ENCODE measurements at places on chromosomes 6 and 20.

- no peak for DNase-seq
Observed at GRCh38 chr20:61769286-61769832, 296.3 kb downstream of the TAF4 start.

- DNase-seq, result no peak
Observed at GRCh38 chr20:18537651-18538050, 29.6 kb upstream of the SMIM26 start.

- no peak for DNase-seq
Observed at GRCh38 chr20:43331906-43332305, 125.8 kb upstream of the SRSF6 start.

GRCh38 chr6:164569509-164569908, 739.9 kb downstream of the C6orf118 start:
- no peak for DNase-seq

DNA sequence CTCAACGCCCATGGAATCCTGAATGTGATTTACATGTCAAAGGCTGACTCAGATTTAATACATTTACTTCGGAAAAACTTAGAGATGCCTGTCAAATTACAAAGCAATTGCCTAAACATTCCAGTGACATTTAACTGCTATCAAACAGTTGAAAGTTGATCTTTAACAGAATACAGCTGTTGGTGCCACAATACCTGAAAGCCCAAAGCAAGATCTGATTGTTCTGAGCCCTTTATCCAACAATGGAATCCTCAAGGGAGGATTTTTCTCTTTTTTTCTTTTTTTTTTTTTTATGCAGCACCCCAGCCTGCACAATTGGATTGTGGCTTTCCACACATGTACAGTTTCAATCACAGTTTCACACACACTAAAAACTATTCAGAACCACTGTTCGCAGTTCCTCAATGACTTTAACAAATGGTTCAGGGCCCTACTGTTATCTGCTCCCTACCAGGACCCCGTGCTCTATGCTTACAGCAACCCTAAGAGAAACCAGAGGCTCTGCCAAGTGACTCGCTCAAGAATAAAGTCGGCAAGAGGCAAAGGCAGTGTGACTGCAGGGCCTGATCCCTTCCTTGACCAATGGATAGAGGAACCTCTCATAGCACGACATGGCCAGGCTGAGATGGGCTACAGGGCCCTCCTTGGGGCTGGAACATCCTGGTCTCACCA, 33.3 kb downstream of the EPB41L2 start:
- DNase-seq, result peak; percentile 65

- no peak for DNase-seq
Observed at GRCh38 chr20:20079102-20079784, 26.9 kb downstream of the CFAP61 start.

DNA sequence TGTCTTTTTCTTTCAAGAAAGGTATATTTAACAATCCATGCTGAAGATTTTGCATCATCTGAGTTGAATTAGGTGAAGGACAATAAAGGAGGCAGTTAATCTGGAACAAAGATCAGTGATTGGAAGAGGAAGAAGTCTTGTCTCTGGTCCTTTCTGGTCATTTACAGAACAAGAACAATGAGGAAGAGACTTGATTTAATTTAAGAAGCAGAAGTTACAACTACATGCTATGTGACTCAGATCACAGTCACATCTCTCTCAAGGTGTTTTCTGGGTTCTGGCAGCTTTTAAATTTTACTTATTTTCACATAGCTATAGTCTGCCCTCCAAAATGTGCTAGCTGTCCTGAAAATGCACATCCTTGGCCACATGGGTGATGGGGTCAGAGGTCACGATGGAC, 53.5 kb upstream of the DEK start:
- DNase-seq, result no peak

- DNase-seq, result no peak
Observed at GRCh38 chr20:45269754-45270270, 15.4 kb upstream of the SLPI start.

DNA sequence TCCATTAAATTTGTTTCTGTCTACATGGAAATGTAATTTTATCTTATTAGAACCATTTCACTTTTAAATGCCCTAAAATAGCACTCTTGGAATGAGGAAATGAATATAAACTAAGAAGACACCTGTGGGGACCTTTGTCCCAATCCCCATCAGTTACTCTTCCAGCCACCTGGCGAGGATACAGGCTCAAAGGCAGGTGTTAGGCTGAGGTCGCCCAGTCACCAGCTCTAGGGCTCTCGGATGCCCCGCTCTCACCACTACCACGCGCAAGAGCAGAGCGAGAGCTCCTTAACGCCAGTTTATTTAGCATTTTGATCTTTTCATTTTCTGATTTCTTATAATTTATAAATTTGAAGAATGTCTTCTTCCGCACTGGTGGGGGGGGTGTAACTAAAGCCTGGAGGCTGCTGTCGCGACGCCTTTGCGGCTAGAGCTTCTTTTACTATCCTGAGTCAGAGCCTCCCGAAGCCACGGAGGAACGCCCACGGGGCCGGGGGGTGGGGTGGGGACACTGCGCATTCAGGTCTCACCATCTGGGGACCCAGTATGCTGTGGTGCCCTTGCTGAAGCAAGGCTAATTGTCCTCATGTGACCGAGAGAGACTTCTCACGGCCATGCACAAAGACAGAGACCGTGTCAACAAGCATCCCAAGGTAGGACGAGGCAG, 38.7 kb upstream of the AFDN start:
- no peak for DNase-seq

- no peak for DNase-seq
Observed at GRCh38 chr6:5506597-5506996, 245.3 kb downstream of the FARS2 start.

GRCh38 chr6:45681860-45682511, 304.3 kb upstream of the SUPT3H start:
- DNase-seq, result peak; percentile 48

DNA sequence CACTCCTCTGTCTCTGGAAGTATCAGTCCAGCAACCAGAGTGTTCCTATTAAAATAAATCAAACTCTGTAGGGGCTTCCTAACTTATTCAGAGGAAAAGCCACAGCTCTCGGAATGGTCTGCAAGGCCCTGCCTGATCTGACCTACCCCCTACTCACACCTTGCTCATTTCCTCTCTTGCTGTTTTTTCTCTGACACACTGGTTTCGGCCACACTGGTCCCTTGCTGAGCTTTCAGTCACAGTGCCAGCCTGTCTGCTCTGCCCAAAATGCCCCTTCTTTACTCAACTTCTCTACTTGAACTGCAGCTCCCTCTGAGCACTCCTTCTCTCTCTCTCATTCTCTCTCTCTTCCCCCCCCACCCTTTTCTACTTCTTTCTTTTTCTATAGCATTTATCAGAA, 430.2 kb downstream of the UTRN start:
- no peak for DNase-seq

DNA sequence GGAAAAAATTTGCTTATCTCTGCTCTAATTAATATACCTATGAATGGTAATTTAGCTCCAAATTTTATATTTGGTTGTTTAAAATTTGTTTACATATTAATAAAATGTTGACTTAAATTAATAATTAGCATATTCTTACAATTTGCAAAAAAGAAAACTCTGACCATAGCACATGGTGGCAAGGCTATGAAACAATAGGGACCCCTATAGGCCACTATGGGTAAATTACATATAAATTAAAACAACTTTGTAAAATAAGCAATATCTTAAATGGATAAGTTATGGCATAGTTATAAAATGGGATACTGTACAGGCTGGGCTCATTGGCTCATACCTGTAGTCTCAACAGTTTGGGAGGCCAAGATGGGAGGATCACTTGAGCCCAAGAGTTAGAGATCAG, 76.0 kb downstream of the MKKS start:
- DNase-seq, result no peak

- DNase-seq, result no peak
Observed at GRCh38 chr6:128074567-128074966, 173.7 kb upstream of the THEMIS start.

- no peak for DNase-seq
Observed at GRCh38 chr6:158684311-158684710, 34.5 kb downstream of the SYTL3 start.

DNA sequence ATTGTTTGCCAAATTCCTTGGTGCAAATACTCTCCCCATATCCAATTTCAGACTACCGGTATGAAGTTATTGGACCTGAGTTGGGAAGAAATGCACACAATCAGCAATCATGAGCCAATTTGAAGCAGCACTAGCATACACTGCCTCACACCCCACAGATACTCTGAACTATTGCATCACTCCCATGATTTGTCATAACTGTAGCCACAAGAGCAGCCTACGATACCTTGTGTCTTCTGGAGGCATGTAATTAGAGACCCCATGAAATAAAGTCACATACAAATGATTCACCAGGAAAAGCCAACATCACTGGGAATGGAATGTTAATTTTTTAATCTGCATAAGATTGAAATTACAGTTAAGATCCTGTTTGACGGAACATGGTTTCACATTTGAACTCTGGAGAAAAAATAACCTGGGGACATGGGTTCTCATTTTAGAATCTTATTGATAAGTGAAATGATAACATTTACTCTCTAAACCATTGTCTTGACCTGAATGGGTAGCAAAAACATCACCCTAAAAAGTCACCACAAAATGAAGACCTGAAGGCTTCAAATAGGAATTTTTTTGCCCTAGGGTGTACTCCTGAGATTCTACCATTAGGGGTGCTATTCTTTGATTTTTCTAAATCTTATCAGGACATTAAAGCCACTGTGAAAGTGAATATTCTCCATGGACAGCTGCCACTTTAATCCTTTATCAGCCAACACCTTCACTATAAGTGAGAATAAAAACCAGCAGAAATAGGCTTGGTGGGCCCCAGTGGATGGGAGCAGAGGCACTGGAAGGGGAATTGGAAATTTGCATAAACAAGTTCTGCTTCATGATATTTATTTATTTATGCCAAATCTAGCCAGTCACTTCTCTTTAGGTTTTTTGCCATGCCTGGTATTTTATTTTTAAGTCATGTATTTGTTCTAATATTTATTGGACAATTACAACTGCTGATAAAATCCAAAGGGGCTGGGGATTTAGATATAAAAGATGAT, 34.5 kb upstream of the HBS1L start:
- peak; percentile 18 for DNase-seq

DNA sequence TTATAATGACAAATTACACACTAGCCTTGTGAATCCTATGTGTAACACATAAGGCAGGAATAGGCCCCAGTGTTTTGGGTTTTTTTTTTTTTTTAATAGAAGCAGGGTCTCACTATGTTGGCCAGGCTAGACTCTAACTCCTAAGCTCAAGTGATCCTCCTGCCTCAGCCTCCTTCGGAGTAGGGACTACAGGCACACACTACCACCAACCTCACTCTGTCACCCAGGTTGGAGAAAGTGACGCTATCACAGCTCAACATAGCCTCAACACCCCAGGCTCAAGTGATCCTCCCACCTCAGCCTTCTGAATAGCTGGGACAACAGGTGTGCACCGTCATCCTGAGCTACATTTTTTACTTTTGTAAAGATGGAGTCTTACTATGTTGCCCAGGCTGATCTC, 205.8 kb upstream of the RREB1 start:
- DNase-seq, result no peak

- peak; percentile 48 for DNase-seq
Observed at GRCh38 chr6:149234051-149234962, 83.2 kb upstream of the TAB2 start.

DNA sequence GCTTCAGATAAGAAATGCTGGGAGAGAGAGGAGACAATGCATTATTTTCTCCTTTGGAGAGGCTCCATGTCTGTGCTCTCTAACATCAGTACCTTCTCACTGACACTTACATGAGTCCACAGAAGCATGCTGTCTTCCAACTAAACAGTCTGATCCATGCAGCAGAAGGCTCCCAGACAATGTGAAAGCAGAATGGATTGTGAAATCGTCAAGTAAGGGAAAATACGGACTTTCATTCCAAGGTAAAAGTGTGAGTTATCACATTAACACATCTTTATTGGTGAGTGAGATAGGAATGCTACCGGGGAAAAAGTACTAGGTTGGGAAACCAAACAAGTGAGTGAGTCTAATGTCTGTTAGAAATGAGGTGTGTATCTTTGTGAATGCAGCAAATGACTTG, 167.6 kb upstream of the KCNK16 start:
- no peak for DNase-seq

GRCh38 chr20:10502098-10502526, 67.0 kb downstream of the SLX4IP start:
- DNase-seq, result no peak

DNA sequence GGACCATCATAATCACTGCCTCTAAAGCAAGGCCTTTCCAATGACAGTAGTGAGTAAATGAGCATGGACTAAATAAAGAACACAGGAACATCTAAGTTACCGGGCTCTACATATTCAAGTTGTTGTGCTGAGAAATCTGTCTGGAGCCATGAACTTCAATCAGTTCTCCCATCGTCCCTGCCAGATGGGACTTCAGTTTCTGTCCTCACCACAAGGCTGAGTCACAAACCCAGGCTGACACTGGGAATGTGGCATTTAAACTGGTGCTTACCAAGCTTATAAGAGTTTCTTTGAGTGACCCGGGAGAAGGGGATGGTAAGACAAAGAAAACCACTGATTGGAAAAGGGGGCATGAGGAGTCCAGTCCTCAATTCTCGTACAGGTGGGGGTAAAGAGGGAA, 497.0 kb downstream of the MAFB start:
- DNase-seq, result peak; percentile 76

DNA sequence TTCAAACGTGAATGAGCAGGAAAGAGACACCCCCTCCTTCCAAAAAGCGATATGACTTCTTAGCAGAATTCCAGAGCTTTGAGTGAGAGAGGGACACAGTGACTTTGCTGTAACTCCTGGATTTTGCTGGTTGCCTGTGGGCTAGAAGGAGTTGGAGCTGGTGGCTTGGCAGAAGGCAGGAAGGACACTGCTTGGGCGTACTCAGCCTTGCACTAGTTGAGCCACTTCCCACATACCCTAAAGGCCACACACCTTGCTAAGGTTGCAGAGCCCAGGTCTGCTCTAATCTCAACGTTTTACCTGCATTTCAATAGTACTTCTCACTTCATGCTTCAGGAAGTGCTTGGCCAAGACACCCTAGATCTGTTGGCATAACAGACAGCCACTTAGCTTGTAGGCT, 30.6 kb downstream of the RAB22A start:
- DNase-seq, result no peak

- DNase-seq, result no peak
Observed at GRCh38 chr20:61448386-61448785, 196.3 kb downstream of the CDH4 start.

- DNase-seq, result no peak
Observed at GRCh38 chr6:161788531-161788930, 514.7 kb upstream of the AGPAT4 start.

Data from fibroblast of skin of back (primary cell).